ENCODE measurements at places on chromosomes 2 and 18. TPM values are rescaled to one million over a fixed set of nuclear protein-coding genes. Genes with fewer than 3 reads are reported as not detected.

Gene IL36A
- total RNA-seq: 0.44 TPM

Gene SLC9A2
- total RNA-seq: not detected

Gene WNT6
- total RNA-seq: 0.22 TPM

Gene PAX8
- total RNA-seq: 1.5 TPM

Gene ADD2
- 7.3 TPM for total RNA-seq

Gene KCNK3
- total RNA-seq: not detected

Gene E2F6
- total RNA-seq: 11.6 TPM

Gene ZSWIM2
- total RNA-seq: not detected

Gene MC4R
- total RNA-seq: not detected

Gene ADNP2
- 41.4 TPM for total RNA-seq

Gene ZNF804A
- total RNA-seq: not detected

Gene DSC3
- not detected for total RNA-seq

DNA sequence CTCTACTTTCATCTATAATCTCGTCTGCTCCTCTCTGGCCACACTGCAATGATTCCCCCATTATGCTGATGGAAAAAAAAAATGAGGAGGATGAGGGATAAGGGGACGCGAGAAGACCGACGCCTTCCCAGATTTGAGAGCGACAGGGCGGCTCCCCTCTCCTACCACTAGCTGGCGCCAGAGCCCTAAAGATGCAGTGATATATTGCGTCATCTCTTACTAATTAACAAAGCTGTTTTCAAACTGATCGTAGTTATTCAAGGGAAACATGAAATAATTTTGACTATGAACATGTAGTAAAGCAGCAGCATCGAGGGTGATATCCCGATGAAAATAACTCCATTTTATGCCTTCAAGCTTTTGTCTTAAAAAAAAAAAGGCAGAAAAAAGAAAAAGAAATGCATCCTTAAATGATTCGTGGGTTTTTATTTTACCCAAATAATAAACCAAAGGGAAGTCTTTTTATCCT, 48.0 kb upstream of the HNRNPA3 start:
- H3K27ac ChIP-seq: peak overlapping the region; percentile 66
- DNase-seq: peak; percentile 77
- H3K4me1 ChIP-seq: peaks cover 11% of the 10 kb centered on the region
- no peaks in the 10 kb centered on the region for H3K36me3 ChIP-seq
- H3K4me3 ChIP-seq: peak overlapping the region; percentile 25

DNA sequence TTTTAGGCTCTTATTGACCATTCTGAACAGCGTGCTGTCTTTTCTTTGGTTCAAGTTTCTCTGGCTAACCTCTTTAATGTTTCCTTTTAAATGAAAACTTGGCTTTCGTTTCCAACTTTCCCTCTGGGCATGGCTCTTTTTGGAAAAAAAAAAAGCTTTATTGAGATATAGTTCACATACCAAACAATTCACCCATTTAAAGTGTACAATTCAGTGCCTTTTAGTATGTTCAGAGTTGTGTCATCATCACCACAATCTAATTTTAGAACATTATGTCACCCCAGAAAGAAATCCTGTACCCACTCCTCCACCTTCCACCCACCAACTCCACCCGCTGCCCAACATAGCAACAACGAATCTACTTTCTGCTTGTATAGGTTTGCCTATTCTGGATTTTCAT, 322.4 kb downstream of the ADCYAP1 start:
- H3K36me3 ChIP-seq: no peaks in the 10 kb centered on the region
- H3K4me3 ChIP-seq: no peak overlapping the region
- H3K27me3 ChIP-seq: no peaks in the 10 kb centered on the region

DNA sequence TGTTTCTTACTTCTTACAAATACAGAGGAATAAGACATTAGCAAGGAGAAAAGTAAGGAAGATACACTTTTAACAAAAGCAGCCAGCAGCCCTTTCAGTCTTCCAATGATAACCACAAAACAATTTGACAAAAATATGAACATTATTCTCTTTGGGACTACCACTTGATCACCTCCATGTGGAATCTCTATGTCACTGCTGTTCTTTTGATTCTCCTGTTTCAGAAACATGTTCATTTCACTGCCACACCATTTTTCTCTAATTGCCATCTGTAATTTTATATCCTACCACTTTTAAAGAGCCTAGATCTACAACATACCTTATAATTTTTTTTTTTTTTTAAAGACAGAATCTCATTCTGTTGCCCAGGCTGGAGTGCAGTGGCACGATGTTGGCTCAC, 10.9 kb downstream of the INO80D start:
- no peaks in the 10 kb centered on the region for H3K36me3 ChIP-seq
- H3K4me1 ChIP-seq: no peaks in the 10 kb centered on the region
- no peak overlapping the region for H3K27ac ChIP-seq

DNA sequence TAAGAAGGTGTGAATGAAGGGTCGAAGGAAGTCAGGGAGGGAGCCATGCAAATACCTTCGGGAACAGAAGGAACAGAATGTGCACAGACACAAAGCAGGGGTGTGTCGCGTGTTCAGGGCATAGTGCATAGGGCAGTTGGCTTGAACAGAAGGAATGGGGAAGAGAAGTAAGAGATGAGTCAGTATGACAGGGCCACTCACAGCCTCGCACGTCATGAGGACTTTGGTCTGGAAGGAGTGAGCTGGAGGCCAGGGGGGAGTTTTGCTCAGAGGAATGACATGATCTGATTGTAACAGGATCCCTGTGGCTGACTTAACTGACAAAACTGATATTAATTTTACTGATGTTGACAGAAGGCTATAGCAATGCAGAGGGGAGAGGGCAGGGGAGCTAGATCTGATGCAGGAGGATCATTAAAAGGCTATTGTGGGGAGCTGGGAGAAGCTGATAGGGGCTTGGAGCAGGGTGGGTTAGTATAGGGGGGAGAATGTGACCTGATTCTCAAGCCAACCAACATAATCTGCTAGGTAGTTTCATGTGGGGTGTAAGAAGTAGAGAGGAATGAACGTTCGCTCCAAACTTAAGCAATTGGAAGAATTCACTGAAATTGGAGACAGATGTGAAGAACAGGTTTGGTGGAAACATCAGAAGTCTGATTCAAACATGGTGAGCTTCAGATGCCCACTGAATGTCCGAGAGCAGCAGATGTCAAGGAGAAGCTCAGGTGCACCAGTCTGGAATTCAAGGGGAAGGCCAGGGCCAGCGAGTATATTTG, 60.4 kb upstream of the COPS8 start:
- H3K4me3 ChIP-seq: no peak overlapping the region
- no peaks in the 10 kb centered on the region for H3K27me3 ChIP-seq
- no peaks in the 10 kb centered on the region for H3K4me1 ChIP-seq

DNA sequence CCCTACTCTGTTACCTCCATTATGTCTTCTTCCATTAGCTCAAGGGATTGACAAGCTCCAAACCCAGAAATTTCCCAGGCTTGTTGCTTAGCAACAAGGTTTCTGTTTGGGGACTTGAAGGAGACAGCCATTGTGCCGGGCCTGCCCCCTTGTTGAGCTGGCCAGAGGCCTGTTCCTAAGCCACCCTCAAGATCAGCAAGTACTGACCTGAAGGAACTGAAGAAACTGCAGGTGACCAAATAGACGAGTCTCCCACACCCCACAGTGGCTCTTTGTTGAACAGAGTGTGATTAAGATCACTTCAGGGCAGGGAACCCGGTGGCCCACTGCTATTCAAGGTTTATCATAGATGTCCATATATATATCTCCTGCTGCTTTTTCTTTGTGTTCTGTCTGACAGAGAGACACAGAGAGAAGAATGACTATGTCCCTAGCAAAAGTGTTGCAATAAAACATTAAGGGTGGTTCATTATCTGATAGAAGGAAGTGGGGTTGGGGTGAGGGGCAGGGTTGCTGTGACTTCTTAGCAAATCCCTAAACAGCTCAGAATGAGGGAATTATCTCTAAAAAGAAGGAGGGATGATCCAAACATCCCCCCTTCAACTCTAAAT, 69.2 kb downstream of the RNF144A start:
- no peaks in the 10 kb centered on the region for H3K27me3 ChIP-seq
- no peak for DNase-seq
- H3K36me3 ChIP-seq: no peaks in the 10 kb centered on the region
- H3K27ac ChIP-seq: no peak overlapping the region
- peaks cover 7% of the 10 kb centered on the region for H3K4me1 ChIP-seq
- no peak overlapping the region for H3K4me3 ChIP-seq

DNA sequence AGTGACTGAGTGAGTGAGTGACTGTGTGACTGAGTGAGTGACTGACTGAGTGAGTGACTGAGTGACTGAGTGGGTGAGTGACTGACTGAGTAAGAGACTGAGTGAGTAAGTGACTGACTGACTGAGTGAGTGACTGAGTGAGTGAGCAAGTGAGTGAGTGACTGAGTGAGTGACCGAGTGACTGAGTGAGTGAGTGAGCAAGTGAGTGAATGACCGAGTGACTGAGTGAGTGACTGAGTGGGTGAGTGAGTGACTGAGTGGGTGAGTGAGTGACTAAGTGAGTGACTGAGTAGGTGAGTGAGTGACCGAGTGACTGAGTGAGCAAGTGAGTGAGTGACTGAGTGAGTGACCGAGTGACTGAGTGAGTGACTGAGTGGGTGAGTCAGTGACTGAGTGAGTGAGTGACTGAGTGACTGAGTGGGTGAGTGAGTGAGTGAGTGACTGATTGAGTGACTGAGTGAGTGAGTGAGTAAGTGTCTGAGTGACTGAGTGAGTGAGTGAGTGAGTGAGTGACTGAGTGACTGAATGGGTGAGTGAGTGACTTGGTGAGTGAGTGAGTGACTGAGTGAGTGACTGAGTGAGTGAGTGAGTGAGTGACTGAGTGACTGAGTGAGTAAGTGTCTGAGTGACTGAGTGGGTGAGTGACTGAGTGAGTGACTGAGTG, 13.3 kb downstream of the MAL start:
- peak overlapping the region; percentile 62 for H3K27ac ChIP-seq
- H3K4me1 ChIP-seq: peaks cover 63% of the 10 kb centered on the region
- no peaks in the 10 kb centered on the region for H3K36me3 ChIP-seq
- H3K4me3 ChIP-seq: no peak overlapping the region

GRCh38 chr2:33709951-33710350, 110.9 kb upstream of the FAM98A start:
- H3K4me3 ChIP-seq: no peak overlapping the region
- no peak for DNase-seq
- no peak overlapping the region for H3K27ac ChIP-seq
- no peaks in the 10 kb centered on the region for H3K27me3 ChIP-seq
- no peaks in the 10 kb centered on the region for H3K36me3 ChIP-seq

- no peaks in the 10 kb centered on the region for H3K4me1 ChIP-seq
- H3K4me3 ChIP-seq: no peak overlapping the region
- no peak overlapping the region for H3K27ac ChIP-seq
- no peaks in the 10 kb centered on the region for H3K27me3 ChIP-seq
- no peaks in the 10 kb centered on the region for H3K36me3 ChIP-seq
- DNase-seq: no peak
Measured at GRCh38 chr18:62651276-62652056, 63.9 kb upstream of the PHLPP1 start.

DNA sequence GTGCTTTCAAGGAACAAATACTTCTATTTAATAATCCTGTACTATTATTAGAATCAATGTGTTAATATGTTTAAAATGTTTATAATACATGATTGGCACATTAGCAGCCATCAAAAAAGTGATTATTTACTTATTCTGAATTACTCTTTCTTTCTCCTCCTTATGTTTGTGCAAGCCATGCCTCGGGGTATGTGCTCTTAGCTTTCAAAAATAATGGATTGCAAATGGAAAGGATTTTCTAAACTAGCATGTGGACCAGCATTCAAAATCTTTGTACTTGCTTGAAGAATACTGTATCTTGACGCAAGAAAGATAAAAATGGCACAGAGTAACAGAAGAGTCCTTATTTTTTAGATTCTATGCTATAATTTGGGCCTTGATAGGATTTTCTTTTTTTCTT, 156.5 kb downstream of the CDH7 start:
- no peaks in the 10 kb centered on the region for H3K27me3 ChIP-seq
- H3K27ac ChIP-seq: no peak overlapping the region
- no peak overlapping the region for H3K4me3 ChIP-seq

- H3K36me3 ChIP-seq: no peaks in the 10 kb centered on the region
- H3K4me1 ChIP-seq: no peaks in the 10 kb centered on the region
- no peak overlapping the region for H3K4me3 ChIP-seq
- no peaks in the 10 kb centered on the region for H3K27me3 ChIP-seq
- H3K27ac ChIP-seq: no peak overlapping the region
- DNase-seq: no peak
Measured at GRCh38 chr18:57640236-57640635, 18.6 kb upstream of the NARS1 start.

GRCh38 chr2:108351889-108352288, 25.9 kb upstream of the SULT1C4 start:
- no peaks in the 10 kb centered on the region for H3K27me3 ChIP-seq
- no peak overlapping the region for H3K4me3 ChIP-seq
- H3K27ac ChIP-seq: no peak overlapping the region
- DNase-seq: no peak
- no peaks in the 10 kb centered on the region for H3K4me1 ChIP-seq
- H3K36me3 ChIP-seq: no peaks in the 10 kb centered on the region

GRCh38 chr2:68908392-68908970, 37.3 kb upstream of the BMP10 start:
- H3K4me1 ChIP-seq: peaks cover 57% of the 10 kb centered on the region
- DNase-seq: peak; percentile 85
- no peak overlapping the region for H3K27ac ChIP-seq
- peak overlapping the region; percentile 7 for H3K4me3 ChIP-seq
- no peaks in the 10 kb centered on the region for H3K36me3 ChIP-seq

GRCh38 chr18:33745151-33745795, 167.3 kb downstream of the ASXL3 start:
- no peak overlapping the region for H3K4me3 ChIP-seq
- H3K4me1 ChIP-seq: no peaks in the 10 kb centered on the region
- no peaks in the 10 kb centered on the region for H3K27me3 ChIP-seq
- H3K27ac ChIP-seq: no peak overlapping the region
- no peaks in the 10 kb centered on the region for H3K36me3 ChIP-seq

GRCh38 chr2:45273412-45274249, 264.4 kb upstream of the SIX2 start:
- no peaks in the 10 kb centered on the region for H3K4me1 ChIP-seq
- no peak overlapping the region for H3K27ac ChIP-seq
- no peak overlapping the region for H3K4me3 ChIP-seq
- no peaks in the 10 kb centered on the region for H3K27me3 ChIP-seq

DNA sequence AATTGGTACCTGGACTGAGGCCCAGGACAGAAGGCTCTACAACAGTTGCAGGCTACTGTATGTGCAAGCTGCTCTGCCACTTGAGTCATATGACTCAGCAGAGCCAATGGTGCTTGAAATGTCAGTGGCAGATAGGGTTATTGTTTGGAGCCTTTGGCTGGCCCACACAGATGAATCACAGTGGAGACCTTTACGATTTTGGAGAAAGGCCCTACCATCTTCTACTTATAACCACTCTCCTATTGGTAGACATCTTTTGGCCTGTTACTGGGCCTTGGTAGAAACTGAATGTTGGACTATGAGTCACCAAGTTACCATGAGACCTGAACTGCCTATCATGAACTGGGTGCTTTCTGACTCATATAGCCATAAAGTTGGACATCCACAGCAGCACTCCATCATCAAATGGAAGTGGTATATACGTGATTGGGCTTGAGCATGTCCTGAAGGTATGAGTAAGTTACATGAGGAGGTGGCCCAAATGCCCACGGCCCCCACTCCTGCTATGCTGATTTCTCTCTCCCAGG, 88.9 kb upstream of the NRXN1 start:
- no peak overlapping the region for H3K4me3 ChIP-seq
- no peak overlapping the region for H3K27ac ChIP-seq
- no peaks in the 10 kb centered on the region for H3K4me1 ChIP-seq
- H3K27me3 ChIP-seq: no peaks in the 10 kb centered on the region
- DNase-seq: no peak
